LNCaP clone FGC (cell line): ENCODE measurements at places on chromosomes 16 and 17.

- peak; percentile 48 for DNase-seq
Observed at GRCh38 chr16:15946257-15947044, 3.0 kb upstream of the ABCC1 start.

- no peak for DNase-seq
Observed at GRCh38 chr17:47330548-47330947, 6.8 kb downstream of the EFCAB13 start.

- no peak for DNase-seq
Observed at GRCh38 chr16:21060027-21060510, 90.6 kb downstream of the DNAH3 start.

DNA sequence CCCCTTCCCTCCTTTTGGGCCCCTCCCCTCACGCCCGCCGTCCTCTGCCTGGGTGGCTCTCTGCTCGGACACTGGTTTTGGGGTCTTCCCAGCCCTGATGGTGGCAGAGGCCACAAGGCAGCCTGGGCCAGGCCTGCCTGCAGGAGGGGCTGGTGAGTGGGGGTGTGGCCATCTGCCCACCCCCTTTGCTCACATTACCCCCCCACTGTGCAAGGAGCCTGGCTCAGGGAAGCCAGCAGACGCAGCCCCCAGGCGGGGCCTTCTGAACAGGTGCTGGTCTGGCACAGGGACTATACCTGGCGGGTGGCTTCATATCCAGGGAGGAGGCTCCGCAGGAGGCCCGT is 10.7 kb upstream of the ZFPM1 start:
- DNase-seq: no peak

GRCh38 chr16:16048904-16049582 is 99.6 kb downstream of the ABCC1 start:
- DNase-seq: no peak

GRCh38 chr16:10239640-10240039 is 57.4 kb upstream of the GRIN2A start:
- DNase-seq: no peak

DNA sequence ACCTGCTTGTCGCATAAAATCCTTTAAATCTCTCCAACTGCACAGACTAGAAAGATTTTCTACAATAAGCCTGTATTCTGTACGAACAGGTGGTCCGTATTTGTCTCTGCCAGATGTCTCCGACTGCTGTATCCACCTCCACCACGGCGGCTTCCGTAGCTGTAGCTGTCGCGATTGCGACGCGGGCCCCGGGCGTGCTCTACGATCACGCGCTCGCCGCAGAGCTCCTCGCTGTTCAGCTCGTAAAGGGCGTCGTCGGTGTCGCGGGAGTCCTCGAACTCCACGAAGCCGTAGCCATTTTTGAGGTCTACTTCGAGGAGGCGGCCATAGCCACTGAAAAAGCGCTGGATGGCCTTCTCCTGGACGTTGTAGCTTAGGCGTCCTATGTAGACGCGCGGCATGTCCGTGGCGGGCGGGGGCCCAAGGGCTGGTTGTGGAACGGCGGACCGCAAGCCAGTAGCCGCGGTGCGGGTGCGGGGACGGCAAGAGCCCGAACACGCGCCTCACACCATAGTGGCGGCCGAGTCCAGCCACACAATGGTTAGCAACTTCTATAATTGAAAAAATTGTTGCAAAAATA is 36.1 kb downstream of the ZNF624 start:
- no peak for DNase-seq

DNA sequence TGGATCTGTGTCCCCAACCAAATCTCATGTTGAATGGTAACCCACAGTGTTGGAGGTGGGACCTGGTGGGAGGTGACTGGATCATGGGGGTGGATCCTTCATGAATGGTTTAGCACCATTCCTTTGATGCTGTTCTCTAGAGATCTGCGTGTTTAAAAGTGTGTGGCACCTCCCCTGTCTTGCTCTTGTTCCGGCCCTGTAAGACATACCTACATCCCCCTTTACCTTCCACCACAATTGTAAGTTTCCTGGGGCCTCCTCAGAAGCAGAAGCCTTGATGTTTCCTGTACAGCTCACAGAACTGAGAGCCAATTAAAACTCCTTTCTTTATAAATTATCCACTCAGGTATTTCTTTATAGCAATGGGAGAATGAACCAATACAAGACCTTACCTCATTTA is 257.7 kb downstream of the XYLT1 start:
- no peak for DNase-seq

DNA sequence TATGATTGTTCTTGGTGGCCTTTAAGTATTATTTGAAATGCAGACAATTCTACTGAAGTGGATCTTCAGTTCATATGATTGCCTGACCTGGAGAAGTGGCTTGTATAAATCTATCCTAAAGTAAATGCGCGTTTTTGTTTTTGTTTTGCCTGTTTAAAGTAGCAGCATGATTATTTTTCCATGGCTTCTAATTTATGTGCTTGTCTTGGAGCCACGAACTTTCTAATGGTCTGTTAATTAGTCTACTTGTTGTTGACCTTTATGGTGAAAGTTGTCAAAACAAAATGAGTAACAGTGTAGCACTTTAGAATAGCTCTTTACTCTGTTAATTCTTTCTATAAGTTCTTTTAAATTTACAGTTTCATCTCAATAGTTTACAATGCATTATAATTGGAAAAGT is 1.7 kb downstream of the PRKAR1A start:
- DNase-seq: no peak

GRCh38 chr17:16931318-16932060 is 40.4 kb downstream of the TNFRSF13B start:
- no peak for DNase-seq

GRCh38 chr16:16197966-16198365 is 25.3 kb downstream of the ABCC6 start:
- DNase-seq: no peak

DNA sequence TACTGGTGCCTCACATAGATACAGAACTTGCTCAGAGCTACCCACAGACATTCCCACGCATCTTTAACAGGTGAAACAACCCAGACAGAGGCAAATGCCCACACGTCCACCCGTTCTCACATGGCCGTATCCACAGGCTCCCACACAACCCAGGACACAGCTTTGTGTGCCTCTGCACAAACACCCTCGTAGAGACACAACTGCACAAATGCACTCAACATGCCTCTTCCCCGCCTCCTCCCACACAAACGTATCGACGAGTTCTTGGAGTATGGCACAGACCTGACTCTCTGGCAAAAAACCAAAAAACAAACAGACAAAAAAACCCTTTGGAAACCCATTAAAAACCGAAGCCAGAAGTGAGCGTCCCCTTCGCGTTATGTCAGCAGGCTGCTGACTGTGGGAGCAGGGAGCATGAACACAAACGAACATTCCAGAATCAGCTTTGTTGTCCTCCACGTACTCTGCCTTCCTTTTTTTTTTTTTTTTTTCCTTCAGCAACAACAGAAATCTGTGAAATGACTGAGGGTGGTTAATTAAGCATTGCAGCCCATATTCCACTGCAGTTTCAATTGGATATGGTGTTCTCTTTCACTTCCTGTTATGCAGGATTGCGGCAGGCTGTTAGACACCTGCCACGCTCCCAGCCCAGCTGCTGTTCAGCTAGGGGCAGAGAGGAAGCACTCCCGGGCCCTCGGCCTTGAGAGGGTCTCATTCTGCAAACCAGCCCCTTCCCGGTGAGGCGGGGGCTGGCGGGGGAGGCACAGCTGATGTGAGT is 313.7 kb downstream of the MAF start:
- no peak for DNase-seq

GRCh38 chr16:18797746-18798145 is 3.6 kb downstream of the ARL6IP1 start:
- no peak for DNase-seq

DNA sequence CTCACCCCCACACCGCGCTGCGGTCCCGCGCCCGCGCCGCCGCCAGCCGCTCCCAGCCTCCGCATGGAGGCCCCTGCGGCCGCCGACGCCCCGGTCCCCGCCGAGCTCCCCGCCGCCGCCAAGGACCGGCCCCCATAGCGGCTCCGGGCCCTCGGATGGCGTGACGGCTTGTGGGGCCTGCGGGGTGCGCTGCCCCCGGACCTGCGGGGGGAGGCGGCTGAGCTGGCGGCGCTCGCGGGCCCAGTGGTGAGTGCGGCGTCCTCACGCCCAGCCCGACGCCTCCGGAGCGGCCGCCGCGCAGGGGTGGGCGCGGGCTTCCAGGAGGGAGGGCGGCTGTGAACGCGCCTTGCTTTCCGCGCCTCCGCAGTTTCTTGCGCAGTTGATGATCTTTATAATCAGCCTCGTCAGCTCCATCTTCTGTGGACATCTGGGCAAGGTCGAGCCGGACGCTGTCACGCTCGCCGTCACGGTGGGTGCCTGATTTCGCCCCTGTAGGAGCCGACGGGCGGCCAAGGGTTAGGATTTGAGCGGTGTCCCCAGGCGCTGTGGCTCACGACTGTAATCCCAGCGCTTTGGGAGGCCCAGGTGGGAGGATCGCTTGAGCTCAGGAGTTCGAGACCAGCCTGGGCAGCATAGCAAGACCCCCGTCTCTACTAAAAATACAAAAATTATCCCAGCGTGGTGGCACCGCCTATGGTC is 46.4 kb downstream of the SLC47A1 start:
- no peak for DNase-seq

GRCh38 chr16:50302472-50303005 is 36.2 kb downstream of the ADCY7 start:
- no peak for DNase-seq

- no peak for DNase-seq
Observed at GRCh38 chr17:38585056-38585917, 20.5 kb downstream of the SRCIN1 start.

- DNase-seq: no peak
Observed at GRCh38 chr17:887551-888209, 91.9 kb downstream of the NXN start.

DNA sequence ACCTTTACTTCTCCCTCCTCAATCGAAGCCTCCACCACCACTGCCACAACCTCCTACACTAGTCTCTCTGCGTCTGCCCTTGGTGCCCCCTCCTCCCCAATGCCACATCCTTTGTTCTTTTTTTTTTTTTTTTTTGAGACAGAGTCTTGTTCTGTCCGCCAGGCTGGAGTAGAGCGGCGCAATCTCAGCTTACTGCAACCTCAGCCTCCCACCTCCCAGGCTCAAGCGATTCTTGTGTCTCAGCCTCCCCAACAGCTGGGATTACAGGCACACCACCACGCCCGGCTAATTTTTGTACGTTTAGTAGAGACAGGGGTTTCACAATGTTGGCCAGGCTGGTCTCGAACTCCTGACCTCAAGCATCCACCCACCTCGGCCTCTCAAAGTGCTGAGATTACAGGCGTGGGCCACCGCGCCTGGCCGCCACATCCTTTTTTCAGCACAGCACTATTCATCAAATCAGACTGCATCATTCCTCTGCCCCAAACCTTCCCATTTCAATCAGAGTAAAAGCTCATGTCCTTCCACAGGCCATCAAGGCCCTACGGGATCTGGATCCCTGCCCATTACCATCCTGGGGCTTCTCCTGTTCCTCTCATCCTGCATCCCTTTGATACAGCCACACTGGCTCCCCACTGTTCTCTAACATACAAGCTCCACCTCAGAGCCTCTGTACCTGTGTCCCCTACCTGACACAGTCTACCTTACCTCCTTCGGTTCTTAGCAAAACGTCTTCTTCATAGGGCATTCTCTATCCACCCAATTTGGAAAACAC is 2.0 kb downstream of the KLHL11 start:
- no peak for DNase-seq
